ENCODE measurements at places on chromosomes 5 and 9. TPM values are rescaled to one million over a fixed set of nuclear protein-coding genes. Genes with fewer than 3 reads are reported as not detected.

GRCh38 chr5:29794141-29794787, 1399.2 kb upstream of the CDH6 start:
- no peak for DNase-seq

DNA sequence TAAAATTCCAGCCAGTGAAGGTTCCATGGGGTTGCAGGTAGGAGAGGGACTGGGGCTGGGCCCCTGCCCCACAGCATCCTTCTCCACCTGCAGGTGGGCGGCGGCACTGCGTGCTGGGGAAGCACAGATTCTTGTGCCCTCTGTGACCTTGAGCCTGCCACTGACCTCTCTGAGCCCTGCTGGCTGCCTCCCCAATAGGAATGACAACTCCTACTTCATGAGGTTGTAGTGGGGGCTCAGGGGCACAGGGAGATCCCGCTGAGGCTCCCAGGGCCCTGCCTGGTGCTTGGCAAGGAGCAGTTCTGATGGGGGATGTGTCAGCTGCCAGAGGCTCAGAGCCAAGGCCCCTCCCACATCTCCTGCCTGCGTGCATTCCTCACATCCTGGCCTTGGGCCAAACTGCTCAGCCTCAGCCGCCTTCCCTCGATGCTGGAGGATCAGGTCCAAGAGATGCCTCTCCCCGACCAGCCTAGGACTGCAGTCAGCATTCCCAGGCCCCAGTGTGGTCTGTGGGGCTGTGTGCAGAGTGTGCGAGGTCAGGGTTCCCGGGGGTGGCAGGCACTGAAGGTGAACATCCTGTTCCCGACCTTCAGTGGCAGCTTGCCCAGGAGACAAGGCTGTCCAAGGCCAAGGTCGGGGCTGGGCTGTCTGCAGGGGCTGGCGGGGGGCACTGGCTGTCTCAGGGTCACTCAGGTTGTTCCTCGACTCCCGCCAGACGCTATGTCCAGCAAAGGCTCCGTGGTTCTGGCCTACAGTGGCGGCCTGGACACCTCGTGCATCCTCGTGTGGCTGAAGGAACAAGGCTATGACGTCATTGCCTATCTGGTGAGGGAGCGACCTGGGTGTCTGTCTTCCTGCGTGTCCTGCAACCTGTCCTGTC, 7.0 kb downstream of the ASS1 start:
- DNase-seq = peak; percentile 96

DNA sequence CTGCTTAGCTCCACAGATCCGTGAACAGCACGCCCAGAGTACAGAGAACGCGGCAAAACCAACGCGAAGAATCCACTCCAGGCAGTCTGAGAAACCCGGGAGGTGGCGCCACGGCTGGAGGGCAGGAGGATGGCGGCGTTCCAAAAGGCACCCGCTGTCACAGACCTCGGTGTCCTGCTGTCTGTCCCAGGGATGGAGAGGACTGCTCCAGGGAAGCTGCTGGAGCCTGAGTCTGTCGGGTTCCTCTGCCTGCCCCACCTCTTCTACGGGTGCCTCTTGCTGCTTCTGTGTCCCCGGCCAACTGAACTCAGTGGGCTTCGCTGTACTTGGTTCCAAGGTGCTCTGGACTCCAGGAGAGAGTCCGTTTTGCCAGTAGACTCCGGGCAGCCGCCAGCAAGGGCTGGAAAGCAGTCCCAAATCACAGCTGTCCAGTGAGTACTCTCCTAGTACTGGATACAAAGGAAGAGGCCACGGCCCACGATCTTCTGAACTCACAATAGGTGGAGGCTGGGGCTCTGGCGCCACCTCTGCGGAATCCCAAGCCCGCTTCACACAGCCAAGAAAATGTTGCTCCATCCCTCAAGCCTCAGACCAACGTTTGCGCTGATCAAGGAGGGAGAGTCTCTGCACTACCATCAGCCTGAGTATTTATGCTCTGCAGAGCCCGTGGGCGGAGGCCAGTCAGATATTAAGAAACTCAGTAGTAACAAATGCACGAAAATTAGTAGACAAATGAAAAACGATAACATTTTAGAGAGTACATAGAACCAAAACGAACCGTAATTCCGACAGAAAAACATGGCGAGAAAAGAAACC, 440 bp downstream of the ANXA2R start:
- DNase-seq = peak; percentile 91

DNA sequence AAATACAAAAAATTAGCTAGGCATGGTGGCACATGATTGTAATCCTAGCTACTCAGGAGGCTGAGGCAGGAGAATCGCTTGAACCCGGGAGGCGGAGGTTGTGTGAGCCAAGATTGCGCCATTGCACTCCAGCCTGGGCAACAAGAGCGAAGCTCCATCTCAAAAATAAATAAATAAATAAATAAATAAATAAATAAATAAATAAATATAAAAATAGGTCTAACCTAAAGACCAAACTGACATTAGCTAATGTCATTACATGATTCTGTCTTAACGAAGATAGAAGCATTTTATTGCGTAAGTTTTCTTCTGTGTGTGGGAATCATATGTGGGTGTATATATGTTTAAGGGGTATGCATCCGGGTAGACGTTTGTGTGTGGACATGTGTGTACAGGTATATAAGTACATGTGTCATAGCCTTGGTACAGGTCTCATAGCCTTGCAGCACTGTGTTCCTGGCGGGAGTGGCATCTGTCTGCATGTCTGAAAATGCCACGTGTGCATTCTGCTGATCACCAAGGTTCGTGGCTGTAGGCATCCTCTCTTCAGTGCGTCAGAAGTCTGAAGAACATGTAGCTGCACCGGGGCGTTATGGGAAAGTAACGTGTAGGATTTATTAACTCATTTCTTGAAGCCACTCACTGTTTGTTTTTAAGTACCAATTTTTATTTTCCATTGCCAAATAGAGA, 298.1 kb downstream of the NR3C1 start:
- DNase-seq = no peak

DNA sequence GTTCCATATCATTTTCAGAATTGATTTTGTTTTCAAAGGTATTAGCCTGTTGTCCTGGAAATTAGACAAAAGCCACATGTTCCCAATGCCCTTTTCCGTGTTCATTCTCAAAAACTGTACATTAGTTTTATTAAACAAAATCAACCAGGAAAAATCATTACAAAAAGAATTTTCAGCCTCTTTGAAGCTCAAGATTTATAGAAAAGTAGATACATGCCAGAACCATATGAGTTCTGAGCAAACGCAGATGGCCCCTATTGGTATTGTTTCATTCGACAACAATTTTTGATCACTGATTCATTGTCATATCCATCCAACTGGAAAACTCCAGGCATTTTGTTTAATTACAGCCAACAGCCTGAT, 148.5 kb upstream of the GRAMD2B start:
- DNase-seq = no peak

- no peak for DNase-seq
Measured at GRCh38 chr9:96478829-96479371, 28.9 kb downstream of the HABP4 start.

- DNase-seq = no peak
Measured at GRCh38 chr5:15282611-15283010, 217.4 kb upstream of the FBXL7 start.

GRCh38 chr5:166436872-166437271, 1854.6 kb upstream of the WWC1 start:
- no peak for DNase-seq

DNA sequence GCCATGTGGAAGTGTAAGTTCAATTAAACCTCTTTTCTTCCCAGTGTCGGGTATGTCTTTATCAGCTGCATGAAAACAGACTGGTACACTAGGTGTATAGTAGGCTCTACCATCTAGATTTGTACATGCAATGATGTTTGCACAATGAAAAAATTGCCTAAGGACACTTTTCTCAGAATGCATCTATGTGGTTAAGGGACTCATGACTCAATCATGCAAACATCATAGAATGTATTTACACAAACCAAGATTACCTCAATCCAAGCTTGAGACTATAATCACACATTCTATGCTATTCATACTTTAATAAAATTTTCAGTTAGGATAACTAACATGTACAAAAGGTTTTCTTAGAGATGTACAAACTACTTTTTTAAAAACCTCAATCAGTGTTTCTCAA, 1164.5 kb downstream of the CDH12 start:
- DNase-seq = no peak

DNA sequence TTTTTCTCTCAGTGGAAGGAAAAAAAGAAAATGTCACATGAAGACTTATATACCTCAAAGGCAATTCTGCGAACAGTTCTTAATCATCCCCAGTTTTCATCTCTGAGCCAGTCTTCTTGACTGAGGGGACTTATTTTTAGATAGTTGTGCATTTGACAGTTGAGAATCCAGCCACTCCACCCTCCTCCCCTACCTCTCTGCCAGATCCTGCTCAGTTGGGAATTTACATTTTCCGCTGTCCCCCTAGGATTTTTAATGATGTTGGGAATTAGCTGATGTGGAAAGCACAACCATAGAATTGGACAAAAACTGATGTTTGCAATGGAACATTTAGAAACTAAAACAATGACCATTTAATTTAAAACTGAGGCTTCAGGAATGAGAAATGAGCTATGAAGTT, 194.3 kb upstream of the PIK3R1 start:
- DNase-seq = no peak

GRCh38 chr5:139222346-139222745, 24.2 kb upstream of the SIL1 start:
- no peak for DNase-seq

GRCh38 chr9:75615284-75615683, 275.2 kb upstream of the PCSK5 start:
- no peak for DNase-seq

DNA sequence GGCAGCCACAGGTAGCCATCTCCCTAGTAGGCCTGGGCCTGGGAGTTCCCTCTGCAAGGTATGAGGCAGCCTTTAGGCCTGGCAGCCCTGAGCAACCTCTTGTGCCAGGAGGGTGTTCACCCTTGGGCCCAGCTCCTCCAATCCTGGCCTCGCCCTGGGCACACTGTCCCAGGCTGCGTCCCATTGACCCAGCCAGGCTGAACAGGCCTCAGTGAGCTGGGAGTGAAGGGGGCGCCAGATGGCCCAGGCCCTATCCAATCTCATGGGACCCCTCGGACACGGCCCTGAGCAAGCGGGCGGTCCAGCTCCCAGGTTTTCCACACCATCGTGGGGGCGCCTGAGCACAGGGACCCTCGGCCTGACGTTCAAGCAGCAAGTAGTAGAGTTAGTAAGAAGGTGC, 14.5 kb downstream of the SH3GLB2 start:
- DNase-seq = no peak

- no peak for DNase-seq
Measured at GRCh38 chr9:131402073-131402472, 8.2 kb downstream of the PRRC2B start.

GRCh38 chr5:142915813-142916424, 145.7 kb downstream of the ARHGAP26 start:
- DNase-seq = no peak

- peak; percentile 66 for DNase-seq
Measured at GRCh38 chr5:1010641-1011046, 2.0 kb downstream of the NKD2 start.

GRCh38 chr9:113160571-113160970, 9.8 kb downstream of the SLC31A2 start:
- DNase-seq = no peak

DNA sequence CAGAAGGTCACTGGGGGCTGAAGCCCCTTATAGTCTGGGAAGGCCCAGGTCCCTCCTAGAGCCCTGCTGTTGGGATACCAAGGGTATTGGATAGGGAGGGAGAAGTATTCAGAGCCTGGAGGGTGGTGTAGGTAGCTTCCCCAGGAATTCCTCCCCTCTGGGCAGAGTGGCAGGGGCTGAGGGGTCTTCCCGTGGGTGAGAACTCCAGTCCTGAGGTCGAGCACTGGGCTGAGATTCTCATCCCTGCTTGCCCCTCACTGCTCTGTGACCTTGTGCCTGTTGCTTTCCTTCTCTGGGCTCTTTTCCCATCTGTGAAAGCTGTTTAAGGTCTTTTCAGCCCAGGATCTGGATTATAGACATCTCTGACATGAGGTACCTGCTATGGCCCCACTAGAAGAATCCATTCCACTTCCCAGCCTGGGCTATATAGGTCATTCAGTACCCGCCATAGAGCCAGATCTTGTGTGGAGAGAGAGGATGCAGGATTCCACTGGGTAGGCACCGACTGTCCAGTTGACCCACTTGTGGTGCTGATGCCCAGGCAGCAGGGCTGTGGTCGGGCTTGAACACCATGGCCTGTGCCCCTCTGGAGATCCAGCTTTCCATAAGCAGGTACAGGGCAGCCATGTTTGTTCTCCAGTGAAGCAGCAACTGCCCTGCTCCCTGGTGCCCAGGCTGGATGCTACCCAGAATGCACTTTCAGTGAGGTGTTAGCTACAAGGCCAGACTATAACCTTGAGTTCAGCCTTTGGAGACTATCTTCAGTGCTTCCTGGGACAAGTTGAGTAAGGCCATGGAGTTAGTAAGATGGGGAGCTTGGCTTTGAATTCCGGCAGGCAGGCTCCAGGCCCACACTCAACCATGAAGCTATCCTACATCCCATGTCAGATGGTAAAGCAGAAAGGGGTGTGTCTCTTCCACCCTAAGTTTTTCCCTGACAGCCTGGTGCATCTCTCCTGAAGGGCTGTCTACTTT, 60.1 kb downstream of the AMBP start:
- DNase-seq = peak; percentile 38

GRCh38 chr9:5442400-5443011, 4.8 kb upstream of the PLGRKT start:
- no peak for DNase-seq

DNA sequence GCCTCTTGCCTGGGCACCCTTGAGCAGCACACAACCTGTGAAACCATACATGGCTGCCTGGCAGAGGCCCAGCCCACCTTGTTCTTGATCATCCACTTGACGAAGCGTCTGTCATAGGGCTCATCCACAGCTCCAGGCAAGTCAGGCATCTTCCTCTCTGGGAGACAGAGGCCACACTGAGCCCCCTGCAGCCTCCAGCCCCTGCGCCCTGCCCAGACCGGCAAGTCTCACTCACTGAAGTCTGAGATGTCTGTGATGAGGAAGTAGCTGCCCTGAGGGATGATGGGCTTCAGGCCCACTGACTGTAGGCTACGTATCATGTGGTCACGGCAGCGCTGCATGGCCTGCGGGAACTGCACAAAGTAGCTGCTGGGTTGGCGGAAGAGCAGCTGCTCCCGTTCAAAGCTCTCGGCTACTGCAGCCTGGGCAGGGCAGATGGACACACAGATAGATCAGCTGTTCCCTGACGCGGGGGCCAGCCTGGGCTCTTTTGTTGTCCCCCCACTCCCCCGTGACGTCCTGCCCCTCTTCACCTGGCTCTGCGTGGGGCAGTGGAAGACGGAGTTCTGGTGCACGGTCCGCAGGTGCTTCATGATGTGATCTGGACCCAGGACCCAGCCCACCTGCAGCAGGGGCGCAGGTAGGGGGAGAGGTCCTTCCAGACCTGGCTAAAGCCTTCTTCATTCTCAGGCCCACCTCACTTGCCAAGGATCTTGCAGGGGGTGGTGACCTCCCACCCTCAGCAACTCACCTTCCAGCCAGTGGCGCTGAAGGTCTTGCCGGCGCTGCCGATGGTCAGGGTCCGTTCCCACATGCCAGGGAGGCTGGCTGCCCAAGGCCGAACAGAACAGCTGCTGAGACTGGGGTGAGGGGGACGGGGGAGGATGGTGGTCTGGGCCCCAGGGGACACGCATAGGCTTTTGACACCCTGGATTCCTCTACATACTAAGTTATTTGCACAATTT, 5.9 kb upstream of the SPOUT1 start:
- DNase-seq = no peak

Gene ANKRD55
- 0.14 TPM for total RNA-seq

Gene ANKS6
- 15.5 TPM for total RNA-seq

Gene FIBCD1
- total RNA-seq = 0.14 TPM
